Stimulated activated naive B cell treated with anti-CD40 and anti-IgM and Interleukin-4, amounts not matched to agents 10 μg/mL and 1 μg/mL and 100 μg/mL, for 72 hours (primary cell): ENCODE measurements at places on chromosomes 7 and 10.
A peak's percentile ranks its signal among the peaks of the same experiment; 100 is the strongest.

GRCh38 chr7:157564517-157565177 lies 227.8 kb downstream of the DNAJB6 start:
- H3K27ac ChIP-seq: no peak overlapping the region
- peaks cover 23% of the 10 kb centered on the region for H3K4me1 ChIP-seq
- H3K36me3 ChIP-seq: peaks cover 5% of the 10 kb centered on the region
- DNase-seq: no peak

DNA sequence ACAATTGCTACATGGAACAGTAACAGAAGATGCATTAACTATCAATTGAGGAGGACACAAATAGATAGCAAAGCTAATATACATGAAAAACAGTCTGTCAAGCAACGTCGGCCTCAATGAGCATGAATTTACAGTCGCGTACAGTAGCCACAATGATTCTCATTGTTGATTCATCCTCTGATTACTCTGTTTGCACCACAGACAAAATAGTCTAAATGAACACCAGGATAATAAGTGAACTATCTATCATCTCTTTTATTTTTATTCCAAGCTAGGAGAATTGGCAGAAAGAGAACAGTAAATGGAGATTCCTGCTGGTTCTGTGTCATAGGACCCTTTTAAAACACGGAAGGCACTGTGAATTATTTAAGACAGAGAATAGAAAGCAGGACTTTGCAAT lies 108.5 kb downstream of the EVX1 start:
- H3K4me3 ChIP-seq: no peak overlapping the region
- H3K4me1 ChIP-seq: no peaks in the 10 kb centered on the region
- H3K27me3 ChIP-seq: peaks cover 14% of the 10 kb centered on the region

DNA sequence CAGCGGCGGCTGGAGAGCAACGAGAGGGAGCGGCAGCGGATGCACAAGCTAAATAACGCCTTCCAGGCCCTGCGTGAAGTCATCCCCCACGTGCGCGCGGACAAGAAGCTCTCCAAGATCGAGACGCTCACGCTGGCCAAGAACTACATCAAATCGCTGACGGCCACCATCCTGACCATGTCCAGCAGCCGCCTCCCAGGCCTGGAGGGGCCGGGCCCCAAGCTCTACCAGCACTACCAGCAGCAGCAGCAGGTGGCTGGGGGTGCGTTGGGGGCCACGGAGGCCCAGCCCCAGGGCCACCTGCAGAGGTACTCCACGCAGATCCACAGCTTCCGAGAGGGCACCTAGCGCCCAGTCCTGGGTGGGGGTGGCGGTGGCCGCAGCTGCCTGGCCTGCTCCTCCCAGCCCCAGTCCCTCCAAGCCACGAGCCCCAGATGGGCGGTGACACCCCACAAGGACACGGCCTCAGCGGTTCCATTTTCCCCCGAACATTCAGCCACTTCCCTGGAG lies 1.3 kb downstream of the BHLHA15 start:
- H3K27ac ChIP-seq: no peak overlapping the region
- peaks cover 39% of the 10 kb centered on the region for H3K27me3 ChIP-seq
- H3K4me3 ChIP-seq: peak overlapping the region; percentile 13
- peaks cover 13% of the 10 kb centered on the region for H3K36me3 ChIP-seq

- H3K27me3 ChIP-seq: no peaks in the 10 kb centered on the region
- no peak overlapping the region for H3K4me3 ChIP-seq
- peaks cover 48% of the 10 kb centered on the region for H3K36me3 ChIP-seq
- H3K4me1 ChIP-seq: peaks cover 10% of the 10 kb centered on the region
- H3K27ac ChIP-seq: no peak overlapping the region
Observed at GRCh38 chr10:132690821-132691610, 94.9 kb downstream of the NKX6-2 start.

- H3K4me1 ChIP-seq: no peaks in the 10 kb centered on the region
- no peak overlapping the region for H3K4me3 ChIP-seq
- H3K27ac ChIP-seq: no peak overlapping the region
- DNase-seq: no peak
- no peaks in the 10 kb centered on the region for H3K27me3 ChIP-seq
Observed at GRCh38 chr10:8969853-8970252, 915.4 kb downstream of the GATA3 start.

GRCh38 chr7:70539205-70539604 lies 592.7 kb upstream of the GALNT17 start:
- DNase-seq: no peak
- no peak overlapping the region for H3K4me3 ChIP-seq
- H3K27me3 ChIP-seq: no peaks in the 10 kb centered on the region
- H3K4me1 ChIP-seq: peaks cover 3% of the 10 kb centered on the region
- H3K27ac ChIP-seq: no peak overlapping the region

- peaks cover 26% of the 10 kb centered on the region for H3K4me1 ChIP-seq
- no peaks in the 10 kb centered on the region for H3K27me3 ChIP-seq
- no peak overlapping the region for H3K27ac ChIP-seq
- H3K4me3 ChIP-seq: no peak overlapping the region
- peaks cover 65% of the 10 kb centered on the region for H3K36me3 ChIP-seq
Observed at GRCh38 chr7:44484482-44485313, 5.8 kb downstream of the NUDCD3 start.

DNA sequence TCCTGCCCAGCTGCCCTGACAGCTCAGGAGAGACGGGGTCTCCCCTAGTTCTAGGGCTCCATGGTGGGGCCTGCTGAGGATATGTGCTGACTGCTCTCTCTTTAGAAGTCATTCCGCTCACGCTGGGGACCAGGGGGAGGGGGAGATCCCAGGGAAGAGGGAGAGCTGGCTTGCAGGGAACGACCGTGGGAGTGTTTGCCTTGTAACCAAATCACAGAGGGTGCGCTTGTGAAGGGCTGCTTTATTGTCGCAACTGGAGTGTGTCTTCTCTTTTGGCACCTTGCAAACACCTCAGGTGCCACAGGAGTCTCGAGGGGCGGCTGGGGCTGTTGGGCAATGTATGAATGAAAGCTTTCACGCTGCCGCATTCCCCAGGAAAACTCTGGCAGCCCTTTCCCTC lies 531.3 kb upstream of the MKI67 start:
- H3K36me3 ChIP-seq: no peaks in the 10 kb centered on the region
- H3K4me1 ChIP-seq: no peaks in the 10 kb centered on the region
- no peaks in the 10 kb centered on the region for H3K27me3 ChIP-seq
- H3K4me3 ChIP-seq: no peak overlapping the region
- DNase-seq: no peak

- peaks cover 34% of the 10 kb centered on the region for H3K27me3 ChIP-seq
- peaks cover 13% of the 10 kb centered on the region for H3K4me1 ChIP-seq
- peak overlapping the region; percentile 26 for H3K4me3 ChIP-seq
Observed at GRCh38 chr10:98309366-98310355, 41.7 kb upstream of the LOXL4 start.

GRCh38 chr10:66719483-66719882 lies 206.4 kb upstream of the LRRTM3 start:
- DNase-seq: no peak
- no peaks in the 10 kb centered on the region for H3K36me3 ChIP-seq
- H3K27ac ChIP-seq: no peak overlapping the region

GRCh38 chr10:73979809-73980433 lies 18.0 kb upstream of the VCL start:
- no peaks in the 10 kb centered on the region for H3K36me3 ChIP-seq
- no peak overlapping the region for H3K4me3 ChIP-seq
- H3K27ac ChIP-seq: no peak overlapping the region
- no peak for DNase-seq
- no peaks in the 10 kb centered on the region for H3K27me3 ChIP-seq

GRCh38 chr10:48491392-48492139 lies 113.3 kb downstream of the ARHGAP22 start:
- no peak overlapping the region for H3K4me3 ChIP-seq
- peaks cover 2% of the 10 kb centered on the region for H3K4me1 ChIP-seq
- peaks cover 30% of the 10 kb centered on the region for H3K27me3 ChIP-seq
- H3K27ac ChIP-seq: no peak overlapping the region
- peaks cover 6% of the 10 kb centered on the region for H3K36me3 ChIP-seq
- DNase-seq: no peak

DNA sequence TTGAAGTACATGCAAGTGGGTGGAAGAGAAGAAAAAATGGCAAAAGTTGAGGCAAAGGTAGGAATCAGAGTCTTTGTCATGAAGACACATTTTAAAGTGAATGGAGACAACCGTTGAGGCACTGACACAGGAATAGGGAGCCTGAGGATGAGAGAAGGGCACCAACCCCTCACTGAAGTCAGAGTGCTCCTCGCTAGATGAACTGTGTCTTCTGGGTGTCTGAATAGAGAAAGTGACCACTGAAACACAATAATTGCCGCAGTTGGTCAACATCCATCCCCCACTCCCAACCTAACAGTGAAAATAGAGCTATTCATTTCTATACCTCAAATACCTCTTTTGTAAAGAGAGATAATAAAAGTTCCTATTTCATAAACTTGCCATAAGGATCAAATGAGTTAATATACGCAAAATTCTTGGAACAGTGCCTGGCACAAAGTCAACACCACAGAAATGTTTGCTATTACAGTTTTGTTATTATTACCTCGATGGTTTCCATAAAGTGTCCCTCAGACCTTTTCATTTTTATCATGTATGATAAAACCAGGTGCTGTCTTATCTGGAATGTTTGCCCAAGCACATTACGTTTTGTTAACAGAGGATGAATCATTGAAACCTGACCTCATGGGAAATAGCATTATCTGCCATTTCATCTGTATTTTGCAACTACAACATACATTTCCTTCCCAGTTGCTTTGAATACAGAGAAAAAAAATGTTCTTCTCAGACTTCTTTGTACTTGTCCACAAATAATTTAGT lies 61.8 kb upstream of the SP4 start:
- H3K4me1 ChIP-seq: no peaks in the 10 kb centered on the region
- H3K27me3 ChIP-seq: peaks cover 3% of the 10 kb centered on the region
- H3K4me3 ChIP-seq: no peak overlapping the region
- no peak for DNase-seq

DNA sequence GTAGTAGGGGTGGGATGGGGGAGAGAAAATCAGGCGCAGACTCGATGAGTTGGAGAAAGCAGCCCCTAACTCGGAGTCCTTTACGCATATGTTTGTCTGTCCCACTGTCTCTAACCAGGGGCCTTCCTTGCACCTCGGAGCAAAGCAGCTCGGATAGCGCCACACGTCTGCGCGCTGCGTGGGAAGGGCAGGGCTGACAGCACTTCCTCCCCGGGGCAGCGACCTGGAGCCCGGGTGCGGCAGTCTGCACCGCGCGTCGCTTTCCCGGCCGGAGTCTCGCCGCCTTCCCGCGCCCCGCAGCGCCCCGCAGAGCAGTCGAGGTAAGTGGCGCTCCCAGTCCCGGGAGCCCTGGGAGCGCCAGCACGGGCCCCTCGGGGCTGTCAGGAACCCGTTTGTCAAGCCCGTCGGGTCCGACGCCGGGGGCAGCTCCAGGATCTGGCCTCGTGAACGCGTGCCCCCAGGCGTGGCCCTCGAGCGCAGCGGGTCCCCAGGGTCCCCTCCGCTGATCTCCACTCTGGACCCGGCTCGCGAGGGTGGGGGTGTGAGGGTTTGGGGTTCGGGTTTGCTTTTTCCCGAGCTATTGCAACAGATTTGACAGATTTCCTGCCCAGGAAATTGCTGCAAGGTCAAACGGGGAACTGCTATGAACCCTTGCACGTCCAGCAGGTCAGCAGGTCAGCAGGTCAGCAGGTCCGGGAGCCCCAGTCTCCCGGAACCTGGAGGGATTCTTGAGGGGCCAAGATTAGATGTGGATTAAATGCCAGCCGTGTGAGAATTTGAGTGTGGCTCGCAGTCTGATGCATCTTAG lies 597 bp downstream of the APBB1IP start:
- DNase-seq: peak; percentile 74

DNA sequence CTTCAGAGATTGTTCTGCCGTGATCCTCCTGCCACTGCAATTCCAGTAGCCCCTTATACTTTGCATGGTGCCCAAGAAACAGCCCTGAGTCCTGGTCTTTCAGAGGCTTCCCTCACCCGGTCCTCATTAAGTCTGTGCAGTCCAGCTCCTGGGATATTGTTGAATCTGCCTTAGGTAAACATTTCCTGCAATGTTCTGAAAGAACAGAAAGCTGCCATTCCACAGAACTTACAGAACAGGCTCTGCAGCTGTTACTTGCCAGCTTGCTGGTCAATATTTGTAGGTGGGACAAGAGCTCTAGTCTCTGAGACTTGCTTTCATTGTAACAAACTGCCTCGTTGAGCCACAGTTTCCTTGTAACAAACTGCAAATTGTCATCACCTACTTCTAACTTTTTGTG lies 115.0 kb upstream of the KIF5B start:
- no peak for DNase-seq
- H3K27me3 ChIP-seq: peaks cover 5% of the 10 kb centered on the region
- H3K36me3 ChIP-seq: no peaks in the 10 kb centered on the region
- H3K4me3 ChIP-seq: no peak overlapping the region
- peaks cover 5% of the 10 kb centered on the region for H3K4me1 ChIP-seq

DNA sequence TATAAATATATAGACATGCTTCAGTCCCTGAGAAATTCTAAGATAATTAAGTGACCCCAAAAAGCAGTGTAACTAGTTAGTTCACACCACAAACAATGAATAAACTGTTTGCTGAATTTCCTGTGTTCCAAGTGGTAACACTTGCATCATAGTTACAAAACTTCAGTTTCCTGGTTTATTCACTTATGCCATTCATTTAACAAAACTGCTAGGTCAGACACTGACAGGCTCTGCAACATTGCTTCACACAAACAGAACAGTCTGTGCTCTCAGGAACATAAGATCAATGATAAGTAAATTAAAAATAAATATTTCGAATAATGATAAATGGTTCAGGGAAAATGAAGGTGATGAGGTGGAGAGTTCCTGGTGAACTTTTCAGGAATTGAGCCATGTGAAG lies 133.3 kb upstream of the NAMPT start:
- no peak for DNase-seq
- no peak overlapping the region for H3K4me3 ChIP-seq

DNA sequence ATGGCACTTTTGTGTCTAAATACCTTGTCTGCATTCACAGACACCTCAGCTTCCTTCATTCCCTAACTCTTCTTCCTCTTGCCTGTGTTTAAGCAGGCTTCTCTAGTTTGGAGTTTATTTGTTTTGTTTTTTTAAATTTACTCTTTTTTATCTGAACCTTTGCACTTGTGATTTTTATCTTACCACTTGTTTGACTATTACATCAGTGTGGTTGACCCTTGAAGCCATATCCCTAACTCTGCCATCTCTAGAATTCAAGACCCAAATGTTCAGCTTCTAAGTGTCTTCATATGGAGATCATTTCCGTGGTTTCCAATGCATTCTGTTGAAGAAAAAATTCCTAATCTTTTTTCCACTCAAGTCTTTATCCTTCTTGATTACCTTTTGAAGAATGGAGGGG lies 233.3 kb downstream of the KIAA1217 start:
- no peaks in the 10 kb centered on the region for H3K36me3 ChIP-seq
- no peak overlapping the region for H3K4me3 ChIP-seq
- no peaks in the 10 kb centered on the region for H3K27me3 ChIP-seq
- no peak overlapping the region for H3K27ac ChIP-seq
- H3K4me1 ChIP-seq: no peaks in the 10 kb centered on the region

GRCh38 chr7:127644484-127644883 lies 7.5 kb upstream of the SND1 start:
- no peak overlapping the region for H3K4me3 ChIP-seq
- H3K4me1 ChIP-seq: no peaks in the 10 kb centered on the region

GRCh38 chr7:12210179-12211053 lies 678 bp upstream of the TMEM106B start:
- DNase-seq: no peak
- peaks cover 18% of the 10 kb centered on the region for H3K27me3 ChIP-seq
- peak overlapping the region; percentile 98 for H3K4me3 ChIP-seq
